ENCODE measurements at places on chromosomes 16 and 17.

- DNase-seq = no peak
Observed at GRCh38 chr17:75039238-75039637, 7.5 kb downstream of the ATP5PD start.

DNA sequence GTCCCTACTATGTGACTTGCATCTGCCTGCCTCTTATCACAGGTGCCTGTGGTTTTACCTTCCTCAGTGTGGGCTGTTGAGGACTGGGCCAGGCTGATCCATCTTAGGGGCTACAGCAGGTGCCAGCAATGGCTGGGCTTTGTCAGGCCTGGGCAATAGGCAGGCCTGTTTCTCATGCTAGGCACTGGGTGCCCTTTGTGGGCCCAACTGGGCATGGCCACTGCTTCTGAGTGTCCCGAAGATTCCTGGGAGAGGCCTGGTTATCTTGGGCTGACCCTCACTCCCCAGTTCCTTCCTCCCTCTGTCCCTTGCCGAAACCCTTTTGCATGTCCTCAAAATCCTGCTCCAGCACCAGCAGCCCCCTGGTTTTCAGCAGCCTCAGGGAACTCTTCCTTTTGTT is 1024.9 kb downstream of the KCNJ18 start:
- DNase-seq = no peak

DNA sequence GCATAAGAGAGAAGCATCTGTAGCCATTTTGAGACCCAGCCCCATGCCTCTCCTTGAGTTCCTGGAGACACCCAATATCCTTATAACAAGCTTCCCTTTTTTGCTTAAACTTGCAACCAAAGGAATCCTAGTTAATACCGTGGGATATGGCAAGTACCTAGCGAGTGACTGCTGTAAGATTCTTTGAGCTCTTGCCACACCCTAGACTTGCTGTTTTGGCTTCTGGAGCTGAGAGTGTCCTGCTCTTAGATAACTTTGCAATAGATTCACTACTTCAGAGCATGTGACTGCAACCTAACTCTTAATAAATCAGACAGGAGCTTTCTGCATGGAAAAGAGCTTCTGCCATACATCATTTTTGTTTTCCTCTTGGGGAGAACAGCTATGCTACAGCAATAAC is 58.3 kb downstream of the AKAP1 start:
- DNase-seq = no peak

- no peak for DNase-seq
Observed at GRCh38 chr16:68291227-68291626, 19.5 kb downstream of the SLC7A6OS start.

DNA sequence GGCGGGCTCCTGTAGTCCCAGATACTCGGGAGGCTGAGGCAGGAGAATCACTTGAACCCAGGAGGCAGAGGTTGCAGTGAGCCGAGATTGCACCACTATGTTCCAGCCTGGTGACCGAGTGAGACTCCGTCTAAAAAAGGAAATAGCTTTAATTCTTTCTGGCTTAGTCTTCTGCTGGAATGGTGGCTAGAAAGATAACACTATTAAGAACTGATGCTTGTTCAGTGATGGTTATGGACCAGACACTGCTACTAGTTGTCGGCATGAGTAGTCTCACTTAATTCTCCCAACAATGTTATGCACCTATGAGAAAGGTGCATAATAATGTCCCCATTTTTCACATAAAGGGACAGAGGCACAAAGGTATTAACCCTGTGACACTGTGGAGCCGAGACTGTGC is 188.7 kb downstream of the HS3ST3A1 start:
- no peak for DNase-seq

GRCh38 chr16:80807906-80808305 is 3.5 kb upstream of the CDYL2 start:
- no peak for DNase-seq

DNA sequence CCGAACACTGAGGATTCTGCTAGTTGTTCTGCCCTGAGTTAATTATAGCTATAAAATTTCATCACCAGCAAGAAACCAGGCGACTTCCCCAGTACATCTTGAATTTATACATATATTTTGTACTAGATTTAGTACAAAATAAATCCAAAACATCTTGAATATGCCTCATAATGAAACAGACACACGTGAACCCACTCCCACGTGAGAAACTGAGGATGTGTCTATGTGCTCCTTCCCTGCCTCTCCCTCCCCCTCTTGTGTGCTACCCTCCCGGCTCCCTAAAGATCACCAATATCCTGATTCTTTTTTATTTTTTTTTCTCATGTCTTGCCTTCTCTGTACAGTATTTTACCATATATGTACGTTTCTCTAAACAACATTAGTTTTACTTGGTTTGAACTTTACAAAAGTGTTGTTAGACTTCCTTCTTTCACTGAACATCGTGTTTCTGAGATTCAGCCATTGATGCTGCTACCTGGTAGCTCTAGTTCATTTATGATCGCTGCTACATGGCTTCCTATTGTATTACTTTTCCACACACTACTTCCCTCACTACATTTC is 1.1 kb upstream of the LCMT1 start:
- DNase-seq = no peak

DNA sequence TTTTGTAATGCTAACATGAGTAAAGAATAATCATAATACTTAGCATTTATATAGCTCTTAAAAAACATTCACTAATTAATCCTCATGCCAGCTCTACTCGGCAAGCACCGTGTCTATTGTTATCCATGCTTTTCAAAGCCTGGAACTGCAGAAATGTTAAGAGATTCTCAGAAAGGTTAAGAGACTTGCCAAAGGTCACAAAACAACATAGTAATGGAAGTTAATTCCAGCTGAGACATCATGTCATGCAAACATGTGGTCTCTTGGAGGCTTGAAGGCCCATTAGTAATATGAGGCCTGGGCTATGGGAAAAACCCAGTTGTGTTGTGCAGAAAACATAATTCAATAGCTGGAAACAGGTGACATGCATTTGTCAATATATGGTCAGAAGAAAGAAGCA is 389.9 kb upstream of the GOT2 start:
- no peak for DNase-seq

- DNase-seq = no peak
Observed at GRCh38 chr16:82801361-82801760, 174.6 kb downstream of the CDH13 start.

- DNase-seq = no peak
Observed at GRCh38 chr17:69314246-69315065, 12.5 kb downstream of the ABCA5 start.

GRCh38 chr17:55898195-55898594 is 147.3 kb downstream of the PCTP start:
- DNase-seq = no peak

DNA sequence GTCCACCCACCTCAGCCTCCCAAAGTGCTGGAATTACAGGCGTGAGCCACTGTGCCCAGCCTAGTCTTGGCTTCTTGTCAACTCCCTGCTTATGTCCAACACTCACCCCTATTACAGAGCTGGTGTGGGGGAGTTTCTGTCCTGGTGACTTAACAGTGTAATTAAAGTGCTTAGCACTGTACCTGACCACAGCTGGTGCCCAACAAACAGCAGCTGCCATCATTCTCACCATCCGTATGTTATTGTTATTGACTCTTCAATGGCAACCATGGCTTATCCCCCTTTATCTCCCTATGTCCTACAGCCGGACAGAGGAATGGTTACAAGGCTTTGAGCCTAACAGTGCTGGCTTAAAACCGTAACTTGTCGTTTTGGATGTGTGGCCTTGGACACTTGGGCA is 17.0 kb upstream of the BRCA1 start:
- no peak for DNase-seq
